Femur (tissue), 1 donor: ENCODE measurements at places on chromosomes 6 and 20.

DNA sequence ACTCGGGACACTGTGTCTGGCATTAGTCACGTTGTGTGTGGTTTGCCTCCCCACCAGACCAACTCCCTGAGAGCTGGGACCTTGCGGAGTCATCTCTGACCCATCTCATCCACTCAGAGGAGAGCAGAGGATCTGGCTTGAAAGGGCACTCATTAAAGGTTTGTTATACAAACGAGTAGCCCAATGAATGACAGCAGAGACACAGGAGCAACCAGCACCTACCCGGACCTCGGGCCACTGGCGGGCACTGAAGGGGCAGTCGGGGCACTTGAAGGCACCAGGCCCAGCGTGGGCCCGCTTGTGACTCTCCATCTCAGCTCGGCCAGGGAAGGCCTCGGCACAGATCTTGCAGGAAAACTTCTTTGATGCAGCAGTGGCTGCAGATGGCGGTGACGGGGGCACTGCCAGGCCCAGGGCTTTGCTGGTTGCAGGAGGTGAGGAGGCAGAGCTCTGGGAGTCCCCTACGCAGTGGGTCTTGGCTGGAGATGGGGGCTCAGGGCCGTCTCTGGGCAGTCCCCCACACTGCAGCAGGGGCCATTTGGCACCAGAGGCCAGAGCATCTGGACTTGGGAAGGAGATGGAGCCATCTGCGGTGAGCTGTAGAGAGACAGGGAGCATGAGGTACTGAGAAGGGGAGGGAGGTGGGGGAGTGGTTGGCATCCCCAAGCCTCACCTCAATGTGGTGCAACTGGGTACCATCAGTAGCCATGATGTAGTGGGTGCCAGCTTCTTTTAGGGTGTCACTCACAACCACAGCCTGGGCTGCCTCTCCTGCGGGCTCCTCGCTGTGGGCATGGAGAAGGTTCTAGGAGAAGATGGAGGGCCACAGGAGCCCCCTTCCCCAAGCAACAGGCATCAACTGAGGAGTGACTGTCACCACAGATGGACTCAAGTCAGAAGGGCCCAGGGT, 17.7 kb downstream of the PCIF1 start:
- no peak for DNase-seq

DNA sequence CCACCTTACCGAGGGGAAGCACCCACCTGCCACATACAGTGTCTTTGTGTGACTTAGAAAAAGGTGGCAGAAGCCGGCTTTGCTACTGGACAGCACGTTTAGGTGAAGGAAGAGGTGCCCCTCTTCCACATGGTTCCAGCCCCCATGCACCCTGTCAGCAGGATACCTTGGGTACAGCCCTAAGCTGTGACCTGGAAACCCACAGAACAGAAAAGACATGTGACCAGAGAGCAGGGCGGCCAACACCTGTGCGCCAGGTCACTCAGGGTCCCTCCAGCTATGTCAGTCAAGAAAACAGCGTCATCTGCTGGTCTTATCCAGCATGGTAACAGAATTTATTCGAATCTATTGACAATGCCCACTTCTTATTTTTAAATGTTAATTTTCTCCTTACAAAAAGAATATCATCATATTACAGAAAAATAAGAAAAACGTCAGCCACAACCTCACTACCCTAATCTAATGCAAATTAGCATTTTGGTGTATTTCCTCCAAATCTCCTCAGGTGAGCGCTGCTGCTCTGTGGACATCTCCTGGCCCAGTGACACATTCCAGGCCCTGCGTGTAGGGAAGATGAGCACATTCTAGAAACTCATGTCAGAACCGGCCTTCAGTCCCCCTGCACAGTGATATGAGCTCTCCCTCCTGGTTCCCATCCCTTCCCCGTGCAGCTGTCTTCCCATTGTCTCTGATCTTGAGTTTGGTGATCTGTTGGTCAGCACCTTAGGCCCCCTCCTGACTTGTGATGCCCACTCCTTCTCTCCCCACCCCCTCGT, 37.2 kb downstream of the GTF2H5 start:
- DNase-seq: no peak

DNA sequence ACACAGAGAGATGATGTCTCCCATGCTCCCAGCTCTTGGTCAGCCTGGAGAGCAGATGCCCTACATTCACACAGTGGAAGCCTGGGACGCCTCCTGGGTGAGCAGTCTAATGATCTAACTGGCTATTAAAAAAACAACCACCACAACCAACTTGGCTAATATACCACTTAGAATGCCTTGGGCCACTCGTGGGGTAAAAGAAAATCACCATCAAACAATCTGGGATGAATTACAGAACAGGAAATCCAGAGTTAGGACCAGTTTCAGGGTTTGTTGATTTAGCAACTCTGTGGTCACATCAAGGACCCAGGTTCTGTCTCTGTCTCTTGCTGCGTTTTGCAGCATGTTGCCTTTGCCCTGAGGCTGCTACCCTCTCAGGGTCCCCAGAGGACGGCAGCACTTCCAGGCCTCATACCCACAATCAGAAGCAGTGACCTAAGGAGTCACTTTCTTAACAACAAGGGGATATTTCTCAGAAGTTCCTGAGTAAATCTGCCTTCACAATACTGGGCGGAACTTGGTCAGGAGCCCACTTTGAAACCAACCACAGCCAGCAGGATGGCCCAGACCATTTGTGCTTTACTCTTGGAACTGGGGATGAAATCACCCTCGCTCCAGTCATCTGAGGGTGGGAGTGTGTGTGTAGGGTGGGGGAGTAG, 118.7 kb downstream of the CLIC5 start:
- DNase-seq: no peak

DNA sequence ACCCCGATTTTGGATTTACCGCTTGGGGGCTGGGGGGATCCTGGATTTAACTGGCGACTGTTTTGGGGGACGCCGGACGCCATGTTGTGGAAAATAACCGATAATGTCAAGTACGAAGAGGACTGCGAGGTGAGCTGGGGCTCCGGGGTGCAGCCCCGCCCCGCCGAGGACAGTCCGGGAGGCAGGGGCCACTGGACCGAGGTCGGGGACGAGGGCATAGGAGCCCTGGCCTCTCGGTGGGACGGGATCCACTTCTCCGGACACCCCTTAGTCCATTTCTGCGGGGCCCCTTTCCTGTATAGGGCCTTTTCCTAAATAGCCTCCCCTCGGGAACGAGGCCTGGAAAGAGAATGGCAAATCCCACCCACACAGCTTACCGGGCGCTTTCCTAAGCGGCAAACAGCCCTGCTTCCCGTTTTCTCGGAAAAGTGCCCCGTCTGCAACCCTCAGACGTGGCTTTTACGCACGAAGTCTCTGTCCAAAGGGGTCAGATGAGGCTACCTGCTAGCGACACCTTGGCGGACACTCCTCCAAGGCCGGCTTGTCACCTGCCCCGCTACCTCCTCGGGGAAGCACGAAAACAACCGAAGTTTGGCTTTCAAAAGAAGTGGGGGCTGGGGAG, 469 bp downstream of the TFAP2C start:
- DNase-seq: no peak

GRCh38 chr6:142953373-142954273, 8.6 kb upstream of the HIVEP2 start:
- no peak for DNase-seq

- DNase-seq: no peak
These were observed 166.8 kb upstream of the CST7 start for GRCh38 chr20:24782301-24782700.

DNA sequence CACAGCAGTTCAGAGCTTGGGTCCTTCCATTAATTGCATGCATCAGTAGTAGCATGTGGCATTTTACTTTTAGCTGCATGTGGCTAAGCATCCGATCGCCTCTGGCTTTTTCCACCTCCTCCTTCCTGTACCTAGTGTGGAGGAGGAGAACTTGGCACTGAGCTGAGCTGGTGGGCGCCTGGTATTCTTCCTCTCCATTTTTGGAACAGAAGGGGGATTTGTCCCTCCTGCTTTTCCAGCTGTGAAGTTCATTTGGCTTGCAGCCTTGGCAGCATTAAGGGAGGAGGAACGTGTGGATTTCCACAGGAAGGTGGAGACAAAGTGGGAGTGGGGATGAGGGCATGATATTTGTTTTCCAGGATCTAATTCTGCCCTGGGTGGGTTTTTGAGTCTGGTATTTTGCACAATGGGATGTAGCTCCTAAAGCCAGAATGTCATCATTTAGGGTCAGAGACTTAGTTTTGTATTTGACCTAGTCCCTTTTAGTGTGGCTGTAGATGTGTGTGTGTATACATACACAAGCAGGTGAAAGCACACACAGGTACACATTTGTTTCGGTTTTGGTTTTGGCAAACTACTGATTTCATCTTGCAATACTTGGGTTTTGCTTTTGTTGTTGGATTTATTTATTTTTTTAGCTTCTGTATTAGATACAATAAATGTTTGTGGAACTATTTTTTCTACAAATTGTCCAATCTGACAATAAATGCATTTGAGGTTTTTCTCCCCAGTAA, 90.0 kb downstream of the SASH1 start:
- DNase-seq: peak; percentile 74

GRCh38 chr6:148037496-148037895, 305.1 kb upstream of the SASH1 start:
- DNase-seq: no peak

GRCh38 chr6:39218868-39219567, 10.3 kb downstream of the KCNK5 start:
- DNase-seq: no peak

GRCh38 chr6:115947966-115948541, 112.6 kb downstream of the FRK start:
- DNase-seq: no peak

DNA sequence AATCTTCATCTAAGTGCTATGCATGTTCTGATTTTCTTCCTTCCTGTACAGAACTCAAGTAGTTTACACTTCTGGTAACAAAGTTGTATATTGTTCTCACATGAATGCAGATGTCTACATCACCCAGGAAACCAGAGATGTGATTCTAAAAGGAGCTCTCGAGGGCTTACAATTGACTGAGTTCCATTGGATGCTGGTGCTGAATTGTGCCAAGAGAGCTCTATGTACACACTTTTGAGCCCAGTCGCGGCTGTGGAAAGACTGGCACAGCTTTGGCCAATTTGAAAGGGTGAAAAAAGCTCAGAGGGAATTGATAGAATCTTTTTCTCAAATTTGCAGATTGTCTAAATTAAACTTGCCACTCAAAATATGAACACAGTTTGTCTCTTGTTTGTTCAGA, 340.7 kb downstream of the LMBRD1 start:
- no peak for DNase-seq

DNA sequence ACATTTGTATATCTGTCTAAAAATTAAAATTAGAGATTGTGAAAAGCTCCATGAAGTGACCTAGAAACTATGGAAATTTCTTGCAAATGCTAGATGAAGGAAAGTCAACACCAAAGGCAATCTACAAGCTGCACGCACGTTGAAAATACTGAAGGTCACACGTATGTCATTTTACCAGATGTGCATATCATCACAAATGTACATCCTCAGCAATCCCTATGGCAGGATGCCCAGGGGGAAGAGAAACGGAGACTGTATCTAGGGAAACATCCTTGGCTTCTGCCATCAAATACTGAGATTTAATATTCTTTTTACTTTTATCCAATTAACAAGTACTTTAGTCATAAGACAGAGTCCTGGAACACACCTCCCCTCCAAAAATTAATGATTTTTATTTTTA, 672.0 kb downstream of the RNF144B start:
- no peak for DNase-seq

DNA sequence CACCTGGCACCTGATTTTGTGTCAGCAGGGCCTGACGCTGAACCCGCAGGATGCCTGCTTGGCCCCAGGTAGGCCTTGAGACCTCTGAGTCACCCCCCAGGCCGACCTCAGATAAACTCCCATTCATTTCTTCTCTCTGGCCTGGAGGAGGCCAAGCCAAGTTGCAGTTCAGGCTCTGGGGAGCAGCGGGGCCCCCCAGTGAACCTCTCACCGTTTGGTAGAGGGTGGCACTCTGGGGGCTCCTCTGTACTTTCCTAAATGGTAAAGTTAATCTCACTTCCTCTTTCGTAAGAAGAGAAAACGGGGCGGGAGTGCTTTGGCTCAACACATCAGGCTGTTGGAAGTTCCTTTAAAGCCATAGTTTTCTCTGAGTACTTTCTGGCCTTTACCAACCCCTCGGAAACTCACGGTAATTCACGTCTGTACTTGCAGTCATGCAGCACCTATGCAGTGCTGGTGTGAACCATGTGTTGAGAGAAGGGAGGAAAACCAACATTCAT, 2.8 kb downstream of the SIRPA start:
- peak; percentile 50 for DNase-seq

DNA sequence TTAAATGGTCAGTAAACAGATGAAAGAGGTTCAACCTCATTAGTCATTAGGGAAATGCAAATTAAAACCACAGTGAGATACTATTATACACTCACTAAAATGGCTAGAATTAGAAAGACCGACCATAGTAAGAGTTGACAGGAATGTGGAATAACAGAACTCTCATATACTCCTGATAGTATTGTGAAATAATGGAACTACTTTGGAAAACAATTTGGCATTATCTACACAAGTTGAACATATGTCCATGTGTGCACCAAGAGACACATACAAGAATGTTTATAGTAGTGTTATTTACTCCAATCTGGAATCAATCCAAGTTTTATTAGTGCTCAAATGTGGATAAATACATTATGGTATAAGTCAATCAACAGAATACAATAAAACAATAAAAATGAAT, 59.6 kb downstream of the AK9 start:
- no peak for DNase-seq

- DNase-seq: no peak
These were observed 208.1 kb upstream of the AGPAT4 start for GRCh38 chr6:161481786-161482516.

GRCh38 chr20:62064770-62065673, 659 bp downstream of the TAF4 start:
- DNase-seq: no peak

DNA sequence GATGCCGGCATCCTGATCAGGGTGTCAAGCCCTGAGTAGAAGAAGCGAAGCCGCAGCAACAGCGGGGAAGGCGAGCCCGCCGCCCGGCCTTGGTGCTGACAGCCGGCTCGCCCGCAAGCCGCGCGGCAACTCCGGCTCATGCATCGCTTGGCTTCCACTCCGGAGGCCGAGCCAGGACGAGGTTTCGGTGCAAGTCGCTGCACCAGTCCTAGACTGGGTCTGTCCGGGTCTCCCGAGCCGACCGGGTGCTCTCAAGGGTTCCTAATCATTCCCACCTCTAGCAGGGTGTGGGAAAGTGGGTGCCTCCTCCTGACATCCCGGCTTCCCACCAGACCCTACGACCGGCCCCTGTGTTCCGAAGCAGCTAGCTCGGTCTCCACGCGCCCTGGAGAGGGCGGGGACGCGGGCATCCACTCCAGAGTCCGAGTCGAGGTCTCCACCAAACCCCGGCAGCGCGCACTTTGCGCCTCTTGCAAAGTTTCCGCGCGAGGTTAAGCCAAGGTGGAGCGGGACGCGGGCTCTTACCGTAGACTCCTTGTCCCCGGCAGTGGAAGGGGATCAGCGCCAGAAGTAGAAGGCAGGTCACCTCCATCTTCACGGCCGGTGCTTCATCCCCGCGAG, 1.4 kb downstream of the MDGA1 start:
- peak; percentile 44 for DNase-seq

DNA sequence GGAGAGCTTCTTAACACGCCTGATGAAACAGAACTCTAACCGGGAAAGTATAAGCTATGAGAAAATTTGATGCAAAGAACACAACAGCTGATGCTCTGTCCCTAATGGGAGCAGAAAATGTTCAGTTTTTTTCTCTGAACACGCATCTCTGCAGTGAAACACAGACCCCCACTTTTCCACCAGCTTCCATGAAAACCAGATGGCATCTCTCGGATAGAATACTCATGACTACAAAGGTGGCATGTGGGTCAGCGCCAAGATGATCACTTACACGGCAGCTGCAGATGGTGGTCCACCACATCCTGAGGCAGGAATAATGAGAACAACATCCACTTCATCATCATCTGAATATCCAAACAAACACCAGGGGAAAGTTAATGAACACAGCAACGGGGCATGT, 85.2 kb upstream of the CNR1 start:
- no peak for DNase-seq
